Small intestine (tissue), 16 donors: ENCODE measurements at places on chromosomes 5 and 9. TPM values are rescaled to one million over a fixed set of nuclear protein-coding genes. Genes with fewer than 3 reads are reported as not detected.

Gene TRAF1
- polyA plus RNA-seq, result 5.6 TPM

Gene SLC23A1
- polyA plus RNA-seq, result 7.1 TPM

Gene SARDH
- polyA plus RNA-seq, result 0.51 TPM

Gene ROR2
- not detected for polyA plus RNA-seq

Gene SVEP1
- 5.8 TPM for polyA plus RNA-seq

Gene STING1
- polyA plus RNA-seq, result 23.0 TPM

Gene DBN1
- polyA plus RNA-seq, result 1.6 TPM

Gene SPOCK1
- 0.22 TPM for polyA plus RNA-seq

Gene KCTD16
- polyA plus RNA-seq, result 0.19 TPM

Gene RNF208
- polyA plus RNA-seq, result 10.8 TPM

Gene PPP3R2
- polyA plus RNA-seq, result not detected

Gene PTGDS
- 38.0 TPM for polyA plus RNA-seq

Gene TMOD1
- 1.1 TPM for polyA plus RNA-seq

Gene IPPK
- 4.0 TPM for polyA plus RNA-seq

Gene CD14
- 7.8 TPM for polyA plus RNA-seq

Gene FGF18
- 0.54 TPM for polyA plus RNA-seq

Gene SPATA31D4
- not detected for polyA plus RNA-seq

Gene BRINP1
- polyA plus RNA-seq, result 2.3 TPM

Gene SEMA6A
- polyA plus RNA-seq, result 12.9 TPM

Gene IL3
- not detected for polyA plus RNA-seq

Gene CD274
- polyA plus RNA-seq, result 1.1 TPM

Gene SCGB3A2
- 4.5 TPM for polyA plus RNA-seq

Gene TMEFF1
- polyA plus RNA-seq, result 0.90 TPM

Gene MLANA
- 0.58 TPM for polyA plus RNA-seq

Gene PCDHB13
- not detected for polyA plus RNA-seq

Gene OR2S2
- polyA plus RNA-seq, result not detected

Gene SPATA31A3
- not detected for polyA plus RNA-seq

Gene C5orf34
- polyA plus RNA-seq, result 2.1 TPM

Gene NEUROG1
- polyA plus RNA-seq, result not detected

Gene SLU7
- 32.9 TPM for polyA plus RNA-seq

Gene NRARP
- 39.9 TPM for polyA plus RNA-seq

Gene SLC45A2
- polyA plus RNA-seq, result 0.27 TPM

Gene FOXD4L3
- 0.06 TPM for polyA plus RNA-seq

Gene ALAD
- polyA plus RNA-seq, result 44.5 TPM

Gene CDO1
- 1.7 TPM for polyA plus RNA-seq

Gene N4BP3
- 1.1 TPM for polyA plus RNA-seq

Gene CACNA1B
- polyA plus RNA-seq, result 0.18 TPM

Gene SLC1A1
- polyA plus RNA-seq, result 46.4 TPM

Gene PLAA
- 11.1 TPM for polyA plus RNA-seq

Gene GGTA1
- 11.3 TPM for polyA plus RNA-seq

Gene SRA1
- polyA plus RNA-seq, result 28.5 TPM
